ENCODE measurements at places on chromosomes 6 and 20. TPM values are rescaled to one million over a fixed set of nuclear protein-coding genes. Genes with fewer than 3 reads are reported as not detected.

Gene WFDC12
- total RNA-seq, result not detected

Gene TLDC2
- not detected for total RNA-seq

Gene C6orf58
- not detected for total RNA-seq

Gene TAAR5
- not detected for total RNA-seq

DNA sequence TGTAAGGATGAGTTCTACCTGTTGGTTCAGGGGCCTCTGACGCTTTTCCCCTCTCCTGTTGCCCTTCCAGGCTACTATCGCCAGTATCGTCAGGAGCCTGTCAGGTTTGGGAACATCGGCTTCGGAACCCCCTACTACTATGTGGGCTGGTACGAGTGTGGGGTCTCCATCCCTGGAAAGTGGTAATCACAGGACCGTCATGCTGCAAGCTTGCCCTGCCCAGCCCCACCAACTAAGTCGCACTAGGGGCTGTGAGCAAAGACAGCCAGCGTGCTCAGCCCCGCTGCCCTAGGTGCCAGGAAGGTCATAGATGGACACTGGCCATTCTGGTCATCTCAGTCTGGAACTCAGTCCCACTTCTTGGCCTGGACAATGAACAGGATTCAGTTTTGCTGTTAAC is 102.1 kb downstream of the FNDC1 start:
- no peak for DNase-seq
- peaks cover 15% of the 10 kb centered on the region for H3K27me3 ChIP-seq
- H3K36me3 ChIP-seq, result no peaks in the 10 kb centered on the region
- no peak overlapping the region for H3K27ac ChIP-seq
- no peaks in the 10 kb centered on the region for H3K4me1 ChIP-seq
- no peak overlapping the region for H3K4me3 ChIP-seq

- no peak overlapping the region for H3K27ac ChIP-seq
- H3K36me3 ChIP-seq, result peaks cover 4% of the 10 kb centered on the region
- no peak overlapping the region for H3K4me3 ChIP-seq
- H3K4me1 ChIP-seq, result peaks cover 29% of the 10 kb centered on the region
- peaks cover 8% of the 10 kb centered on the region for H3K27me3 ChIP-seq
These were observed 6.2 kb downstream of the NTSR1 start for GRCh38 chr20:62714799-62715198.

DNA sequence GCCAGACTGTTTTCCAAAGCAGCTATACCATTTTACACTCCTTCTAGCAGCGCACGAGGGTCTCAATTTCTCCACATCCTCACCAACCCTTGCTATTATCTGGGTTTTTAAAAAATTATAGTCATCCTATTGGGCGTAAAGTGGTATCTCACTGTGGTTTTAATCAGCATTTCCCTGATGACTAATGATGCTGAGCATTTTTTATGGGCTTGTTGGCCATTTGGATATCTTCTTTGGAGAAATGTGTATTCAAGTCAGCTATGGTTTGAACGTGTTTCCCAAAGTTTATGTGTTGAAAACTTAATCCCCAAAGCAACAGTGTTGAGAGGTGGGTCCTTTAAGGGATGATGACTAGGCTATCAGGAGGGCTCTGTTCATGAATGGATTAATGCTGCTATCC is 6.7 kb downstream of the MCUR1 start:
- peaks cover 19% of the 10 kb centered on the region for H3K36me3 ChIP-seq
- no peaks in the 10 kb centered on the region for H3K27me3 ChIP-seq
- peaks cover 16% of the 10 kb centered on the region for H3K4me1 ChIP-seq
- H3K27ac ChIP-seq, result no peak overlapping the region

GRCh38 chr20:64113796-64114355 is 6.5 kb upstream of the NPBWR2 start:
- no peaks in the 10 kb centered on the region for H3K27me3 ChIP-seq
- H3K36me3 ChIP-seq, result no peaks in the 10 kb centered on the region
- H3K4me1 ChIP-seq, result no peaks in the 10 kb centered on the region

DNA sequence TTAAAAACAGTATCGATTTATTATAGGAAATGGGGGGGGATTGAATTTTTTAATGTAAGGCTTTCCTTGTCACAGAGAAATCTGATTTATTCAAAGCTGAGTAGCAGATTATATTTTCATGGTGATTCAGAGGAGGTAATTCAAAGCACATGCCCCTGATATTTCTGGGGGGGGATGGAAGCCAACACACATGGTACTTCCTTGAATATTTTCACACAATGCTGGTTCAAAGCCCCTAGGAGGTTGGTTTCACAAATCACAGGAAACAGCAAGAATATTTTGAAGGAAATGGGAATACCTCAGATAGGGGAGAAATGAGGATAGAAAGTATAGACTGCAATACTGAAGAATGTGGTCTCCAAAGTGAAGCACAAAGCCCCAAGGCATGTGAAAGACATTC is 98.8 kb downstream of the RTN4IP1 start:
- no peak overlapping the region for H3K27ac ChIP-seq
- peaks cover 67% of the 10 kb centered on the region for H3K36me3 ChIP-seq
- DNase-seq, result no peak
- H3K4me1 ChIP-seq, result peaks cover 77% of the 10 kb centered on the region
- no peak overlapping the region for H3K4me3 ChIP-seq

DNA sequence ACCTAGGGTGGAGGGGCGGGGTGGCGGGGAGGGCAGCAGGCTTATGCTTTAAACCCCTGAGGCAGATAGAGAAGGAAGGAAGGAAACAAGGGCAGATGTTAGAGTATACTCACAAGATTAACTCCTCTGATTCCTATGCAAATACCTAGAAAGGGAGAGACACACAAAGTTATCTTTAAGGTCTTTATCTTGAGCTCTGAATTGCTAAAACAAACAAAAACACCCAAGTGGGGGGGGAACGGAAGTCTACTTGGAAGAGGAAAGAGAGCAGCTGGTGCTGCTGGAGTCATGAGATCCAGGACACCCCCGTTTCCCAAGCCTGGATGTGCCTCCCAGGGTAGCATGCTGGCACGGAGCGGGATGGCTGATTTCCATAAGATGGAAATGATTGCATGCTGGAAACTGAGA is 43.4 kb downstream of the PLAGL1 start:
- no peaks in the 10 kb centered on the region for H3K4me1 ChIP-seq
- H3K36me3 ChIP-seq, result no peaks in the 10 kb centered on the region
- no peak overlapping the region for H3K27ac ChIP-seq
- no peaks in the 10 kb centered on the region for H3K27me3 ChIP-seq

DNA sequence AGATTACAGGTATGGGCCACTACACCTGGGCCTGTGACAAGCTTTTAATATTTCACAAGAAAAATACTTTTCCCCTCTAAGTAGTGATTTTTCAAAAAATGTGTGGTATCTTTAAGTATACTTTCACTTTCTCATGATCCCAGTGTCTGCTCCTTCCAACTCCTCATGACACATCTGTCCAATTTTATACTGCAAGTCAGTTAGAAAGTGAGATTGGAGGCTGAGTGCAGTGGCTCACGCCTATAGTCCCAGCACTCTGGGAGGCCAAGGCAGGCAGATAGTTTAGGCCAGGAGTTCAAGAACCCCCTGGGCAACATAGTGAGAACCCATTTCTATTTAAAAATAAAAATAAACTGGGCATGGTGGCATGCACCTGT is 20.2 kb downstream of the PIM1 start:
- H3K27ac ChIP-seq, result peak overlapping the region; percentile 3
- no peaks in the 10 kb centered on the region for H3K27me3 ChIP-seq
- H3K4me3 ChIP-seq, result no peak overlapping the region
- H3K4me1 ChIP-seq, result peaks cover 71% of the 10 kb centered on the region
- peak; percentile 62 for DNase-seq

DNA sequence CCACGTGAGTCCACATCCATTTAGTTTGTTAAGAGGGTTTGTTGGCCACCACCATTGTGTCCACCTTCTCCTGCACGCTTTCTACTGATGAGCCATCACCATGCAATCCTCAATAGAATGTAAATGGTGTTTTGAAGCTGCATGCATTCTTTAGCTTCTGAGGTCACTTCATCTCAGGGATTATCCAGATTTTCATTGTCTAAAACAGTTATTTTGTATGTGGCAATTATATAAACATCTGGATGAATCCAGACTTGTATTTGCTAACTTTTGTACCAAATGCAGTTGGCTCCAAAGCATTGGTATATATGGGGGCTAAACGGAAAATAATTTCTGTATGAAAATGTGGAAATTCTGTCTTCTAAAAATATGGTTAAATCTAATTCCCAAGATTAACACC is 231.2 kb upstream of the ARID1B start:
- H3K27me3 ChIP-seq, result no peaks in the 10 kb centered on the region
- H3K4me3 ChIP-seq, result no peak overlapping the region
- no peaks in the 10 kb centered on the region for H3K4me1 ChIP-seq
- H3K36me3 ChIP-seq, result no peaks in the 10 kb centered on the region
- no peak overlapping the region for H3K27ac ChIP-seq

- H3K27me3 ChIP-seq, result peaks cover 3% of the 10 kb centered on the region
- no peak overlapping the region for H3K4me3 ChIP-seq
- H3K27ac ChIP-seq, result no peak overlapping the region
- no peak for DNase-seq
- H3K4me1 ChIP-seq, result no peaks in the 10 kb centered on the region
These were observed 159.5 kb downstream of the SOD2 start for GRCh38 chr6:159533568-159533967.

GRCh38 chr6:131733376-131734016 is 22.7 kb upstream of the CTAGE9 start:
- no peaks in the 10 kb centered on the region for H3K36me3 ChIP-seq
- H3K27ac ChIP-seq, result no peak overlapping the region
- H3K4me1 ChIP-seq, result no peaks in the 10 kb centered on the region
- H3K4me3 ChIP-seq, result no peak overlapping the region

GRCh38 chr6:109059153-109059552 is 35.5 kb downstream of the SESN1 start:
- H3K27me3 ChIP-seq, result no peaks in the 10 kb centered on the region
- no peak overlapping the region for H3K4me3 ChIP-seq
- DNase-seq, result no peak
- H3K4me1 ChIP-seq, result peaks cover 45% of the 10 kb centered on the region

DNA sequence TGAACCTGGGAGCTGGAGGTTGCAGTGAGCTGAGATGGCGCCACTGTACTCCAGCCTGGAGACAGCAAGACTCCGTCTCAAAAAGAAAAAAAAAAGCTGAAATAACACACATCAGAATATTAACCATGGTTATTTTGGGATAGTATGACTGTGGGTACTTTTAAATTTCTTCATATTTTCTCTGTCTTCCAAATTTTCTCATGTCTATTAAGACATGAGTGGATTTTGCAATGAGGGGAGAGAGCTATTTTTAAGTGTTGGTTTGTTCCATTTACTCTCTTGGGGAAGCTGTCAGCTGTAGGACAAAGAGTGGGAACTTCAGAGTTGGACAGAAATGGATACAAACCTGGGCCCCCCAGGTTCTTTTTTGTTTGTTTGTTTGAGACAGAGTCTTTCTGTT is 10.3 kb downstream of the ADISSP start:
- peaks cover 16% of the 10 kb centered on the region for H3K36me3 ChIP-seq
- peaks cover 4% of the 10 kb centered on the region for H3K4me1 ChIP-seq
- no peaks in the 10 kb centered on the region for H3K27me3 ChIP-seq
- H3K4me3 ChIP-seq, result no peak overlapping the region
- no peak for DNase-seq
- H3K27ac ChIP-seq, result no peak overlapping the region

DNA sequence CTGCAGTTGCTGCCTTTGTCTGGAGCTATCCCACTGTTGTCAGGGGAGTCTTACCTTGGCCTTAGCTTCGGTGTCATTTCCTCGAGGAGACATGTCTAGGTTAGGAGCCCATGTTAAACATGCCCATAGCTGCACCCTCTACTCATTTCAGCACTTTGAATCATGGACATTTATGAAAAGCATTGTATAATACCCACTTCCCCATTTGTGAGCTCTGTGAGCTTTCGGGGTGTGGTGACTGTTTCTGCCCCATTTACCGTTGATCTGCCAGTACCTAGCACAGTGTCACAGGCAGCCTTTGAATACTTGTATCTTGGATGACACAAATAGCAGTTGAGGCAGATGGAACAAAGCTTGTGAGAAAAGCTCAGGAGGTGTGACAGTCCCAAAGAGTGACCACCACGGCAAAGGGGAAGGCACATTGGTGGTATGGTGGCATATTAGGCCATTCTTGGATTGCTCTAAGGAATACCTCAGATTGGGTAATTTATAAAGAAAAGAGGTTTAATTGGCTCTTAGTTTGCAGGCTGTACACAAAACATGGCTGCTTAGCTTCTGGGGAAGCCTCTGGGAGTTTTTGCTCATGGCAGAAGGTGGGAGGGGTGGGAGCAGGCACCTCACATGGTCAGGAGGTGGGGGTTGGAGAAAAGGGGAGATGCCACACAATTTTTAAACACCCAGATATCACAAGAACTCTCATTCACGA is 42.0 kb downstream of the JARID2 start:
- H3K36me3 ChIP-seq, result peaks cover 40% of the 10 kb centered on the region
- DNase-seq, result no peak
- H3K4me3 ChIP-seq, result no peak overlapping the region

DNA sequence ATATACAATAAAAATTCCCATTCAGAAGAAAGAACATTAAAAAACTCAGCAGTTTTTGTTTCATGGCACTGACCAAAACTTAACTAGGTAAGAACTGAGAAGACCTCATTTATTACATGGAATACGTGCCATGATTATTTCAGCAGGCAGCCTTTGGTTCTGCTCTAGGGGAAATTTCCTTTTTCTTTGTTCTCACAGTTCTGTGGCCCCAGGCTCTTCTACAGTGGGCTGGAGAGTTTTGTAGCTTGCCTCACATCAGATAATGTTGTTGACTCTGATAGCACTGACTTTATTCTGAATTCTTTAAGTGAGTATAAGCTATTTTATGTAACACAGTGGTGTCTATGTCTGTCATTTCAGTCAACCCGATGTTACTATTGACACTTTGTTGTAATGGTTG is 844.3 kb downstream of the TBC1D32 start:
- no peaks in the 10 kb centered on the region for H3K4me1 ChIP-seq
- no peak overlapping the region for H3K4me3 ChIP-seq
- no peak overlapping the region for H3K27ac ChIP-seq
- no peaks in the 10 kb centered on the region for H3K27me3 ChIP-seq

DNA sequence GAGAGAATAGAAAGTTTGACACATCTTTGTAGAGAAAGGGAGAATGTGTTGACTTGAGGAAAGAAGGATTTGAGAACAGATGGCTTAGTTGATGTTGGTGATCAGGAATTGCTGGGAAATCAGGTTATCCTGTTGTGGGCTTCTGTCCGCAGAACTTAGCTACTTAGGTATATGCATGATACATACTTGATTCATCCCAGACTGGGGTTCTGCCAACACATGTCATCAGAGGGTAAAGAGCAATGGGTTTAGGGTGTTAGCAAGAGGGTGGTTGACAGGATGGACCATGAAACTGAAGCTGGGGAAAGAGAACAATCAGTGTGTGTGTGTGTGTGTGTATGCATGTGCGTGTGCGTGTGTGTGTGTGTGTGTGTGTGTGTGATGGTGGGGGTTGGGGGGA is 50.6 kb upstream of the NELFCD start:
- H3K4me3 ChIP-seq, result no peak overlapping the region
- H3K36me3 ChIP-seq, result no peaks in the 10 kb centered on the region
- H3K27me3 ChIP-seq, result peaks cover 10% of the 10 kb centered on the region
- H3K27ac ChIP-seq, result no peak overlapping the region
- DNase-seq, result no peak

- H3K4me1 ChIP-seq, result no peaks in the 10 kb centered on the region
- H3K27ac ChIP-seq, result no peak overlapping the region
- H3K36me3 ChIP-seq, result no peaks in the 10 kb centered on the region
- no peak for DNase-seq
- H3K27me3 ChIP-seq, result peaks cover 5% of the 10 kb centered on the region
These were observed 34.9 kb upstream of the FOXA2 start for GRCh38 chr20:22619272-22619671.

GRCh38 chr20:47850146-47850545 is 64.9 kb upstream of the SULF2 start:
- H3K4me1 ChIP-seq, result no peaks in the 10 kb centered on the region
- peaks cover 9% of the 10 kb centered on the region for H3K27me3 ChIP-seq
- no peak overlapping the region for H3K4me3 ChIP-seq
